HFF-Myc (cell line): ENCODE measurements at places on chromosomes 1 and 21.

DNA sequence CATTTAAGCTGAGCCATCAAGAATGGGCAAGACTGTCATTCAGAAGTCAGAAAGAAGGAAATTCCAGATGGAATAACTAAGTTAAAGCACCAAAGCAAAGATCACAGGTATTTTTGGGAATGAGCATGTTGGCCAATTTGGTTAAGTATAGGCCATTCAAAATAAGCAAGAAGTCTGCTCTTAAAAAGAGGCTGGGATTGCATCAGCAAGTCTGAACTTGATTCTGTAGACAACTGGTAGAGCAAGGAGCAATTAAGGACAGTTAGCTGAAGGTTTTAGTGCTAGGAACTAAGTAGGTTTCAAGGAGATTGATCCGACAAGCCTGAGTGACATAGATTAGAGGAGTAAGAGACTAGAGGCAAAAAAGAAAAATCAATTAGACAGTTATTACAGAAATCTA, 8.4 kb downstream of the ANKRD45 start:
- no peak for DNase-seq

DNA sequence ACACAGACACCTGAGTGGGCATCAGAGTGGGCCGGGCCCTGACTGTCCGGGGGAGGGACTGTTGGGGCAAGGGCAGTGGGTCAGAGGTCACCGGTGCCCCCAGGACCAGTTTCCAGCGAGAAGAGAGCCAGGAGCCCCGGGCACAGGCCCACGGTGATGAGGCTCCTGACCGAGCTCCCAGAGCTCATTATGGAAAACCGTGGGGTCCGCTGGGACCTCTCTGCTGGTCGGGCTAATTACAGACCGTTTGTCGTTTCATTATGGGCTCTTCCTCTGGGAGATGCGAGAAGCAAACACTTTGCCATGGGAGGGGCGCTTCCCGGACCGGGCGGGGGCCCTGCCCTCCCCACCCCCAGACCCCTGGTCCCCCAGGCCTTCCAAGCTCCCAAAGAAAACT, 12.0 kb upstream of the TTLL10 start:
- DNase-seq: no peak

GRCh38 chr1:209150114-209150513, 433.4 kb upstream of the CAMK1G start:
- peak; percentile 47 for DNase-seq

- no peak for DNase-seq
Measured at GRCh38 chr21:21200939-21201615, 202.9 kb downstream of the NCAM2 start.
